ENCODE measurements at places on chromosomes 4 and X. TPM values are rescaled to one million over a fixed set of nuclear protein-coding genes. Genes with fewer than 3 reads are reported as not detected.

The ASMT gene
- total RNA-seq = not detected

The DSPP gene
- total RNA-seq = not detected

The CPLX1 gene
- total RNA-seq = 3.5 TPM

The USP11 gene
- total RNA-seq = 20.3 TPM

The PIM2 gene
- total RNA-seq = 8.0 TPM

The CD38 gene
- total RNA-seq = not detected

The XAGE2 gene
- total RNA-seq = not detected

The EIF1AX gene
- total RNA-seq = 209 TPM

The HPGDS gene
- total RNA-seq = not detected

Data from MCF 10A (cell line).